AG10803 (cell line): ENCODE measurements at places on chromosomes 7 and 10.

- DNase-seq = no peak
Measured at GRCh38 chr10:18303851-18304801, 163.9 kb downstream of the CACNB2 start.

GRCh38 chr7:104415700-104416099 lies 87.3 kb downstream of the LHFPL3 start:
- no peak for DNase-seq

GRCh38 chr10:115093776-115094408 lies 727 bp downstream of the ATRNL1 start:
- no peak for DNase-seq

- no peak for DNase-seq
Measured at GRCh38 chr10:127033216-127034033, 128.2 kb downstream of the DOCK1 start.

DNA sequence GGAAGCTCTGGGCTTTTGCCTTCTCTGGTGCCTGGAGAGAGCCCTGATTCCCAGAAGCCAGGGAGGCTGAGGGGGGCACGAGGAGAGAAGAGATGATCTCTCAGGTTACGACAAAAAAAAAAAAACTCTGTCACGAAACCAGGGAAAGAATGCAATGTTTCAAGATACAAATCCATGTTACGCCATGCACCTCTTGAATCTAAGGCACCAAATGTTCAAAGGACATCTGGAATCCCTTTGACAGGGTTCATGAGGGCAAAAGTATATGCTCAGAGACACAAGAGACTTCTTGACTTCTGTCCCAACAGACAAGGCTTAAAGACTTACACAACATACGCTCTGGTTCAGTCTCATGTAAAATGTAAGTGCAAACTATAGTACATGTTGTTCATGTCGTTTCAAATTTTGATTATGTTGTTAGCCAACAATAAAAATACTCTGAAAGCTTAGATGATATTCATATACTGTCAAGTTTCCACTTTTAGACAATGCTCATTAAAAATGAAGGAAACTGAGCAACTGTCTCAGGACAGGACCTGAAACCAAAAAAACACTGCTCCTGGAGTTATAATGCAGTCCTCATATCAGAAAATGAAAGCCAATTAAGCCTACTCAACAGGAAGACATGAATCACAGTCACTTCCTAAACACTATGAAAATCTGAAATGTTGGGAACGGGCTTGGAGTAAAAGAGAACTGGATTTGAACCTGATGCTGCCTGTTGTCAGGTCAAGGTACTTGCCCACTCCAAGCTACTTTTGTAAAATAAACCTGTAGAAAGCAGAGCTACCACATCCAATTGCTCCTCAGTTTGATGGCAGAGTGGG lies 72.3 kb downstream of the CHCHD3 start:
- DNase-seq = peak; percentile 8
